ENCODE measurements at places on chromosomes 16 and 17.

GRCh38 chr17:1347589-1348323, 52.3 kb downstream of the YWHAE start:
- no peak for DNase-seq

GRCh38 chr16:74261068-74261467, 35.5 kb upstream of the PSMD7 start:
- DNase-seq, result no peak

GRCh38 chr16:53966821-53967571, 263.0 kb downstream of the FTO start:
- no peak for DNase-seq

DNA sequence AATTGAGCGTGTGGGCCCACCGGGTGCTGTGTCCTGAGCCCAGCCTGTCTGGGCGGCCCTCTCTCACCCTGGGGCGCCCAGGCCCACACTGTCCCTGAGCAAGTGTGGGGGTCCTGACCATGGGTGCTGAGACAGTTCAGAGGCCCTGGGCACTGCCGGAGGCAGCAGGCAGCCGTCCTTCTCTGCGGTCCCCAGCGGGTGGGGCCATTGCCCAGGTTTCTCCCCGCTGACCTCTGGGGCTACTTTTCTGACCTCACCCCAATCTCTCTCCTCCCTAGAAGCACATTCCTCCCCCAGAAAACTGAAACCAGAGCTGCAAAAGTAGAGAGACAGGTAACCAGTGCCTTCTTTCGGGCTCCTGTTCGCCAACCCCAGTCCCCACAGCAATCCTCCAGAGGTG, 36.0 kb upstream of the PVALEF start:
- no peak for DNase-seq

DNA sequence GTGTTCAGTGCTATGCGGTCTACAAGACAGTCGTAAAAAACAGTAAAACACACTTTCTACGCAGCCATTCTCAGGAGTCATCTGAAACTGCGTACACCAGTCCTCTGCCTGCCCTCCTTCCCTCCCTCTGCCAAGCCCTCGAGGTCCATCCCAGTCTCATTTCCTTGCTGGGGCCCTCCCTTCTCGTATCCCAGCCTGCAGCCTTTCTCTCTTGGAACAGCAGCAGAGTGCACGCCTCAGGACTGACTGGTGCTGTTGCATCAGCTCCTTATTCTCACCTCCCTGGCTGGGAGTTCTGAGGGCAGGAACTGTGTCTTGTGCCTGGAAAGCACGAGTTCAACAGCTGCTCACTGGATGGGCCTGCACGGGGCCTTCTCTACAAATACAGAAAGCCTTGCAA, 12.5 kb downstream of the FAHD1 start:
- DNase-seq, result no peak

GRCh38 chr16:79422064-79422463, 178.5 kb downstream of the MAF start:
- DNase-seq, result no peak

- no peak for DNase-seq
These were observed 29.2 kb downstream of the SOCS3 start for GRCh38 chr17:78330570-78331224.

GRCh38 chr16:89407925-89408300, 82.4 kb downstream of the ANKRD11 start:
- DNase-seq, result no peak

DNA sequence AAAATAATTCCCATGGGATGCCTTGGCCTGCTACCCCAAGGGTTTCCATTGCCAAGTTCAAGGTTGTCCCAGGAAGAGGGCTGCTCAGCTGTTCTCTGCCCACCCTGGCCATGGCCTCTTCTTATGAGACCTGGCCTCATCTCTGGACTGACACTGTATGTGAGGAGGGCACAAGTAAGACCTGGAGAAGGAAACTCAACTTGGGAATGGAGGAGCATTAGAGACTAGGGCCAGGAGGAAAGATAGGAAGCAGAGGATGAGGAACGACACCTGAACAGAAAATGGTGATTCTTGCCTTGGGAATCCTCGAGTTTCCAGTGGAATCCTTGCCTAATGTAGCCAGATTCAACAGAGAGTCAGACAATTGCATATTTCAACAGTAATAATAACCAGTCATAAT, 24.6 kb upstream of the GOSR2 start:
- DNase-seq, result no peak

DNA sequence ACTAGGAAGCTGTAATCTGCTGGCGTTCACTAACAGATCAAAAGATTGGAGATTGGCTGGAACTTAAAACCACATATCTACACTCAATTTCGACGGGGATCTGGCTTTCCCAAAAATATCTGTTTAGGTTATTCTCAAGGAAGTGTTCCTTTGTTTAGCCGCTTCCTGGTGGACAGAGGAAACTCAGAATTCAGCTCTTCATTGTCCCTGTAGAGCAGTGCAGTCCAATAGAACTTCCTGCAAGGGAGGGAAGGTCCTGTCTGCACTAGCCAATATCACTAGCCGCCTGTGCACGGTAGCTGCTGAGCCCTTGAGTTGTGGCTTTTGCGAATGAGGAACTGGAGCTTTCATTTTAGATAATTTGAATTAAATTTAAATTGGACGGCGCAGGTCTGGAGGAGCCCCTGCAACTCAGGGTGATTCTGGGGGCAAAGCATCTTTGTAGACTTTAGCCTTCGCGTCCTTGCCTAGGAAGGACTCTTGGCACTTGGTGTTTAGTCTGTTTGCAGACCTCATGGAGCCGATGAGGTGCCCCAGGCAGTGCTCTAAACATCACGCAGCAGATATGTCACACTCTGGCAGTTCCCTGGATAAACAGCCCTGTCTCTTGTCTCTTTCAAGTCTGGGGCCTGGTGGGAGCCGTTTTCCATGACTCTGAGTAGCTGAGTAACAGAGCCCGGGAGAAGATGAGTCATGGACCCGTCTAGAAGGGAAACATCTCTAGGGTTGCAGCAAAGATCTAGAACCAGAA, 122.2 kb downstream of the CCDC182 start:
- DNase-seq, result no peak

GRCh38 chr16:30087181-30087898, 4.4 kb downstream of the TBX6 start:
- DNase-seq, result no peak

DNA sequence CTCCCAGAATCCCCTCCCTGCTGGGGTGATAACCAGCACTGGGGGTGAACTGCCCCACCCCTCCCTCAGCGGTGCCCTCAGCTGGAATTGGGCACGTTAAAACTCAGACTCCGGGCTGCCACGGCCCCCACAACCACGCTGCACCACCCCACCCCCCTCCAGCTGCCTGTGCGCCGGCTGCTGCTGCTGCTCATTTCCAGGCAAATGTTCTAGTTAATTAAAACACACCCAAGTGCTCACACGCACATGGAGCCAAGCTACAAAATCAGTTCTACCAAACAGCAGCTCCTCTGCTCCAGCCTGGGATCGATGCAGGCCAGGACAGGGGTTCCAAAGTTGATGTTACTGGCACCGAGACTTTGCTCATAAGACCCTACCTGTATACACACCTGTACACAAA, 180.5 kb downstream of the ZNF423 start:
- no peak for DNase-seq

GRCh38 chr16:89163297-89163696, 8.3 kb upstream of the CDH15 start:
- DNase-seq, result no peak

GRCh38 chr17:15323131-15323530, 18.3 kb downstream of the TEKT3 start:
- no peak for DNase-seq

DNA sequence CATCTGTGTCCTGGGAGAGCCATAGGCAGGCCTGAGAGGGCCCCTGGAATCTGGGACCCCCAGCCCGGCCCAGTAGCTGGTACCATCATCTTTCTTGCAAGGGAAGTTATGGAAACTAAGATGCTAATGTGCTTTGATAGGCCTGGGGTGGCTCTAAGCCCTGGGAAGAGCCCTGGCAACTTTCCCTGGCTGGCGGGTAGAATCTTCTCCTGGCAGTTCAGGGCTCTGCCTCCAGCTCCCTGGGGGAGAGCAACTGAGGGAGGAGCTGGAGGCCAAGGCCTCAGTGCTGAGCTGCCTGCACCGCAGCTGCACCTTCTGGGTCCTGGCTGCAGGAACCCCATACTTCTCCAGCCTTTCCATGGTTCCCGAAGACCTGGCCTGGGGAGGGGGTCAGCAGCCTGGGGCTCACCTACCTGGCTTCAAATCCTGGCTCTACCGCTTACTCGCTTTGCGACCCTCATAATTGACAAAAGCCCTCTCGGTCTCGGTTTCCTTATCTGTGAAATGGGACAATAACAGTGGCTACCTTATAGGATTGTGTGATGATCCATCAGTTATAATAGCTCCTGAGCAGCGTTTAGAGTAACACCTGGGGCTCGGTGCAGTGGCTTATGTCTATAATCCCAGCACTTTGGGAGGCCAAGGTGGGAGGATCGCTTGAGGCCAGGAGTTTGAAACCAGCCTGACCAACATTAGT, 333.7 kb downstream of the SEC14L1 start:
- no peak for DNase-seq

GRCh38 chr16:1791943-1792812, 1.3 kb downstream of the IGFALS start:
- no peak for DNase-seq

- no peak for DNase-seq
These were observed 25.7 kb downstream of the CHD9 start for GRCh38 chr16:53080345-53081031.

- no peak for DNase-seq
These were observed 24.2 kb downstream of the RDM1 start for GRCh38 chr17:35906191-35906925.

GRCh38 chr17:59435238-59435637, 103.8 kb downstream of the YPEL2 start:
- no peak for DNase-seq

DNA sequence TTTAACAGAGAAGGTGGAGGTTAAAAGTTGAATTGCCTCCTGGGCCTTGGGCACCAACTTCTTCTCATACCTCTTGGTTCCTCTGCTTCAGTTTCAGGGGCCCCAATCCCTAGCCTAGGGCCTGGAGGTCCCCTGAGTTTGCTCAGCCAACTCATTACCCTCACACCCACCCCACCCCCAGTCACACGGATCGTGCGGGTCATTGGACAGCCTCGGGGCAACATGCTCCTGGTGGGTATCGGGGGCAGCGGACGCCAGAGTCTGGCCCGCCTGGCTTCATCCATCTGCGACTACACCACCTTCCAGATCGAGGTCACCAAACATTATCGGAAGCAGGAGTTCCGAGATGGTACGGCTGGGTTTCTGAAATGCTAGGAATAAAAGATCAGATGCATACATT, 36.0 kb upstream of the KDM6B start:
- no peak for DNase-seq

- DNase-seq, result no peak
These were observed 170.4 kb downstream of the SNX29 start for GRCh38 chr16:12146966-12147365.

- no peak for DNase-seq
These were observed 7.9 kb downstream of the P2RX5 start for GRCh38 chr17:3688027-3688553.

- no peak for DNase-seq
These were observed 29.7 kb downstream of the KDM8 start for GRCh38 chr16:27232901-27233625.

- DNase-seq, result no peak
These were observed 34.6 kb downstream of the TBCD start for GRCh38 chr17:82786427-82786826.

GRCh38 chr17:44065668-44066203, 735 bp downstream of the LSM12 start:
- peak; percentile 40 for DNase-seq

GRCh38 chr17:44829523-44830358, at the start of gene GJC1:
GJC1 (minus strand) TSS chr17:44830287; CDS start chr17:44805817, 24,470 bp downstream.
- DNase-seq, result peak; percentile 33

GRCh38 chr16:68362262-68362913, 51.6 kb downstream of the PRMT7 start:
- no peak for DNase-seq

DNA sequence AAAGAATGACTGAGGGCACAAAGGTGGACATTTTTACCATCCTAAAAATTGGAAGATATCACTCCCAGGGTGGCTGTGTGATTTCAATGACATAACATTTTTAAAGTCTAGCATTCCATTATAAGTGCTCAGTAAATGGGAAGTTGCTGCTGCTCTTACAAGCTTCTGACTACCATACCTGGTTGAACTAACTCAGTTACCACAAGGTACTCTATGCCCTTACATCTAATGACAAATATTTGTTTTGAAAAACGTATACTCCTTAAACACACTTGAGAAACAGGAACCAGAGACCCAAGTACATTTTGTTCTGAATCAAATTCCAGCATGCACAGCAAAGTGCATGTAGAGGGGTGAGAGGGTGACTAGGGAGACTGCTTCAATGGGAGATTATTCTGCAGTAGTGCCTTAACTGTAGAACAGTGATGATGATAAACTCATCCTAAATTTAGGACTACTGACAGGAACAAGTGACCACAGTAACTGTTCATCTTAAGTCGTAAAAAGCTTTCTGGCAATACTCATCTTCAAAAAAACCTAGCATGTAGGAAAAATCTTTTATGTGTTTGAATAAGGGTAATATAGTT, 83.5 kb downstream of the KANSL1 start:
- DNase-seq, result no peak

GRCh38 chr16:56672761-56673536, 3.3 kb downstream of the MT1H start:
- no peak for DNase-seq

- peak; percentile 37 for DNase-seq
These were observed 424.1 kb downstream of the CA10 start for GRCh38 chr17:51734462-51734861.

DNA sequence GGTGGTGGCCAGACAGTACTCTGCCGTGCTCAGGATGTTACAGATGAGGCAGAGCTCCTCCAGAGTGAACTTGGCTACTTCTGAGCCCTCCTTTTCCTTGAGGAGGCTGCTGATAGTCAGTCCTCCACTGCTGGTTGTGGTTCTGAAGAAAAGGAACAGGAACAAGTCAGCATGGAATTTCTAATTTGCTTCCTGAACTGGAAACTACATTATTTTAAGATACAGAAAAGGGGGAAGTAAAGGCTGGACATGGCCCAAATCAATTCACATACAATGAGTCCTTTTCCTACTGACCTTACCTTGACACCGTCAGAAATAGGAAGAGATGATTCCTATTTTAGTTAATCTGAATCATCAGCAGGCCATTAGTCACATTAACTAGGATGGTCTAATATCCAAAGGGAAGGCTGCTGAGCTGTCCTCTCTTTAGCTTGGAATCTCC, 154.2 kb downstream of the VPS53 start:
- DNase-seq, result no peak

DNA sequence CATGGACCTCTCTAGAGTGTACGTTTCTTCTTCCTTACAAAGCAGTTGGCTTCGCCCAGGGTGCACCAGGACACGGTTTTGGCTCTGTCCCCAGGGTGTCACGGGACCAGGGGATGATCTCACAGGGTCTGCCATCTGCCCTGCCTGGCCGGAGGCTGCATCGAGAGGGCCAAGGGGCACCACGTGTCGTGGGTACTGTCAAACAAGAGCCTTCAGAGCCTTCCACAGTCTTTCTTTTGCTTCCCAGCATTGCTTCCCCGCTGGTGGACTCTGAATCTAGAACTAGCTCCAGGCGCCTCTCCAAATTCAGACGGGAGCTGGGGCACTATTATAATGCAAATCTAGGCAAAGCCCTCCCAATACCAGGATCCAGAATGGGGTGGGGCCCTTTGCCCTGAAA, 47.9 kb downstream of the MAPT start:
- DNase-seq, result no peak
